ENCODE measurements at places on chromosomes 2 and 18.

DNA sequence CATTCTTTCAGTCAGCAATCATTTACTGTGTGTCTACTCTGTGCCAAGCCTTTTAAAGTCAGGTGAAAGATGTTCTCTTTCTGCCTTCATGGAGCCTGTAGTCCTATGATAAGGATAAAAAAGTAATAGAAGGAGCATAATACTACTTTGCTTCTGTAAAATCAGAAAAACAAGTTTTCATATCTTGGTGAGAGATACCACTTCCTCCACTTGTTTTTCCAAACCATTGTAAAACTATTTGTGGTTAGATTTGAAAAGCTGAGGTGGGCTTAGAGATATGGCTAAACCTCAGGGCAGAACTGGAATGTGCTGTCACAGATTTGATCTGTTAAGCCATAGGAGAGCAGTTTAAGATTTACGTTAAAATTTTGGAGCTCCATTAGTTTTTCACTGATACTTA, 104.7 kb upstream of the FAM117B start:
- DNase-seq: no peak

- no peak for DNase-seq
Measured at GRCh38 chr18:25365242-25365641, 13.3 kb upstream of the ZNF521 start.

DNA sequence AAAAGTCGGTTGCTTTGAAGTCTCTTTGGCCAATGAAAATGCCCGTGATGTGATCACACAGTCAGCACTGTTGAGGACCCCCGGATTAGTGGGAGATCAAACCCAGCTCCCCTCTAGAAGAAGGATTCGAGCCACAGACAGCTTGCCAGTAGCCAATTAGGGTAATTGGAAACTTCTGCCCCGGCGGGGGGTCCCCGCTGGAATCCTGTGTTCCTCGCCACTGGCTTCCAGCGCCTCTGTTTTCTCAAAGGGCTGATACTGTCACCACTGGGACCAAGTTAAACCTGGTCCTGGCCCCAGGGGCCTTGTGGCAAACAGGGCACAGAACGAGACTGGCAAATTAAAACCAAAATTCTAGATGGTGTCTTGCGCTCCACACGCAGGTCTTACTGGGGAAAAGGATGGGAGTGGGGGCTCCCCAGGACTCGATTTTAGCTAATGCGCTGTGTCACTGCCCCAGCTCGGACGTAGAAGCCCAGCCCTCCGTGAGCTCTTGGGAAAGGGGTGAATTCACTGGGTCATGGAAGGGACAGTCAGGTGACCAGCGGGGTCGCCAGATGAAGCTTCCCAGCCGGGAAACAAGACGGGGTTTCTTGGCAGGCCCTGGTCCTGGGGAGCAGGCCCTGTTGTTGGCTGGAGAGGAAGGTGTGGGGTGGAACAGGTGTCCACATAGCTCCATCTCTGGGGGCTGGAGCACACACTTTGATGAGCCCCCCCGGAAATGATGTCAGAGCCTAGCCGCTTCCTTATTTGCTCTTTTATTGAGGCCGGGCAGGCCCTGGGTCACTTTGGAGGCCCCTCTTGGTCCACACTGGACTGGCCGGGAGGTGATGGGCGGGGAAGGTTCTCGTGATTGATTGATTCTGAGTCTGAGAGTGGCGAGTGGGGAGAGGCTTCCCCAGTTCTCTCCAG, 90.2 kb downstream of the SMAD7 start:
- DNase-seq: no peak

DNA sequence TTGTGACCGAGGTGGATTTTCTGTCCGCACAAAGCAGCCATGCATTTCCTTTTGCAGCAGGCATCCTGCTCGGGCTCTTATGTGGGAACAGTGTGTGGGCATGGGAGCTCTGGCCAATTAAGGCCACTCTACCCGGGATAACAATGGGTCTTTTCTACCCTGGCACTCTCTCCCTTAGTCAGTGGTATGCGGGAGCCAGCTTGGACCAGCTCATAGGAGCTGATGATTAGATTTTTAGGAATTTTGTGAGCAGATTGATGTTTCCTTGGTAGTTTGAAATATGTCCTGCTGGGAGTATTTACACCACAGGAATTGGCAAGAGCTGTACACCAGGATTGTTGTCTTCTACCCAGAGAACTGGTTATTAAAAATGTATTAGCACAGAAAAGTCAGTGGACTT, 89.3 kb downstream of the SPP2 start:
- no peak for DNase-seq

- DNase-seq: no peak
Measured at GRCh38 chr18:45760462-45761036, 36.6 kb downstream of the SLC14A1 start.

DNA sequence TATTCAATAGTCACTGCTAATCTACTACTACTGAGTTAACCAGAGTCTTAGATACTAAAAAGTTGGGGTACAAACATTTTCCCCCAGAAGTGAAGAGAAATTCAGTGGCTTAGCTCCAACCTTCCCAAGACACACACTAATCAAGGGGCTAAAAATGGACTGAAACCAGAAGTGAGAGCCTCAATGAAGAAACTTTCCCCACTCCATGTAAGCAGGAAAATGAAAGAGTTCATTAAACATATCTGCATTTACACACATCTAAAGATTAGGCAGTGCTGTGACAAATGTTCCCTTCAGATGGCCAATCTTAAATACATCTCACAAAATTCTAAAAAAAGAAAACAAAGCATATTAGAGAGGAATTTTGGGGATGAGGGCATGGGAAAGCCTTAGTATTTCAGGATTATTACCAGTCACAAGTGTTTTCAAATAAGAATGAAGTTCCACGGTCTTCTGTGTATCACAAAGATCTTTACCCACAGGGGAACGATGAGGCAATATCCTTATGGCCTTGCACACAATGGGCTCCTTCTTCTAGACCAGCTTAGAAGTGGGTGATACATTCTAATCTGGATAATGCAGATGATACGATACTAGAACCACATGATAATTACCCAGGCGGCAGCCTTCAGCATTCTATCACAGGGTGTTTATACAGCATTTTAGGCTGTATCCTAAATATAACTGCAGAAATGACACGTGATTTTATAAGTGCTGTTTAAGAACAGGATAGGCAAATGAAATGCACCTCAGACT, 17.1 kb downstream of the ANKRD44 start:
- DNase-seq: no peak

DNA sequence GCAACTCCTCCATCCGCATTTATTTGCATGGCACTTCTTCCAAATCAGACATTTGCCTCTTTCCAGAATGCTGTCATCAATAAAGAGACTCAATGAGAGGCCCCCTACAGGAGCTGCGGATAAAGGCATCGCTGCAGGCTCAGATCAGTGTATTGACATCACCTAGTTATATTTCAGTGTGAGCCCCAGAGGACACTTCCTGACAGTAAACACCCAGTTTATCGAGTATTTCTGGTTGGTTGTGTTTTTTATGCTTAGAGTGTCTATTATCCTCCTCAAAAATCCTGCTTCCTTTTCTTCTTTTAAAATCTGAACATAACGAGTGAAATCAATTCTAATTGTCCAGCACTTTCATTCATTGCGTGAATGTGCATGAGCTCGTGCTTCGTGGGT, 38.8 kb downstream of the NRP2 start:
- no peak for DNase-seq

DNA sequence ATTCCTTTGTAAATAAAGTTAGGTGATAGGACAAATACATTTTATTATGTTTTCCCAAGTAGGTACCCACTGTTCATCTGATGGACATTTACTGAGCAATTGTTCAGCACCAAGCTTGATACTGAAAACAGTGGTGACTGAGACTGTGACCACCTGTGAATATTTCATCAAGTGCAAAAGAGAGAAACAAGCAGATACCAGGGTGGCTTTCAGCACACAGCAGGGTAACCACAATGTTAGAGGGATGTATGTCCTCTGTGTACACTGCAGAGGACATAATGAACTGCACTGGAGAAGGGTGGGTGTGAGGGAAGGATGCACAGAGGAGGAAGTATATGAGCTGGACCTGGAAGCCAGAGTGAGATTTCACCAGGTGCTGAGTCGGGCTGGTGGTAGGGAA, 411.8 kb downstream of the RAD51AP2 start:
- no peak for DNase-seq

DNA sequence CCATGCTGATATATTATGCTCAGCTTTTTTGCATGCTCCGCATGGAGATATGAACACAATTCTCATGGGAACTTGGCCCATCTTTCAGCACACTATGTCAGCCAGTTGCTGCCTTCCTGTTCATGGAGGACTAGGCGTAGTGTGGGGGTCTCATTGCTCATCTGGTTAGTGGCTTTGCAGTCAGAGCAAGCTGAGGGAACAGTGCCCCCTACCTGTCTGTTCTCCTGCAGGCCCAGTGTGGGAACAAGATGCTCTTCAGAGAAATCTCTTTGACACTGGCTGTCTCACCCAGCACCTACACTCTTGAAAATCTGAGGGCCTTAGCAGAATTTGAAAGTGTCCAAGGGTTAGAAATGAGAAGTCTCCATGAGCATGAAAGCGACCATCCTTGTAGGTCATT, 47.1 kb downstream of the SPTBN1 start:
- peak; percentile 3 for DNase-seq

DNA sequence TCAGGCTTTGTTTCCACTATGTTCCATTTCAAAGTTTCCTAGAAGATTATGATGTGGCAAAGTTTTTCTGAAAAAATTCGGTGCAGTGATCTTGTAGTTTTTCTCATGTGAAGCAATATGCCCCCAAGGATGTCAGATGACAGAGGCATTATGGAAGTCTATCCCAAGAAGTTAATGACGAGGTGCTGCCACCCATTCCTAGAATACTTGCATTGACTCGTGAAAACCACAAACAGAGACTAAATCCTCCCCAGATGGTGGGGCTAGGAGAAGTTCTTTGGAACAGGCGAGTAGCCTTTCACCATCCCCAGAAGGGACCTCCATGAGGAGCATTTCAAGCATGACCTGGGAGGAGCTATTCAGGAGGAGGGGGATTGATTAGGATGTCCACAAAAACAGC, 40.2 kb upstream of the COPS8 start:
- no peak for DNase-seq

- peak; percentile 48 for DNase-seq
Measured at GRCh38 chr2:102005989-102006885, 14.5 kb downstream of the IL1R2 start.

- no peak for DNase-seq
Measured at GRCh38 chr2:210169516-210170195, 1.6 kb downstream of the KANSL1L start.

DNA sequence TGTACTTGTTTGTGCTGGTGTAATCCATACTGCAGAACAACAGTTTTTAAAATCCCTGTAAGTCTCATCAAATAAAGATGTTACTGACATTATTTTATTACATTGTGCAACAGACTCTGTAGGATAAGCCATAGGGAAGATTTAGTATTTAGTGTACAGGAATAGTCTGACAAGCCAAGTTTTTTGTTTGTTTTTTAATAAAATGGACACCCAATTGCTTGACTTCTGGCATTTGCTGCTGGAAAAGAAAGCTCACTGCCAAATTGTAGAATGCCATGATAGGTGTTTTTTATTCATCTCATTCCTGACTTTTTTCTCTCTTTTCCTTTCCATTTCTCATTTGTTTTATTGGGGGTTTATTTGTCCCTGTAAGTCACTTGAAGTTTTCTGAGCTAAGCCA, 38.1 kb downstream of the SMARCAL1 start:
- DNase-seq: no peak

DNA sequence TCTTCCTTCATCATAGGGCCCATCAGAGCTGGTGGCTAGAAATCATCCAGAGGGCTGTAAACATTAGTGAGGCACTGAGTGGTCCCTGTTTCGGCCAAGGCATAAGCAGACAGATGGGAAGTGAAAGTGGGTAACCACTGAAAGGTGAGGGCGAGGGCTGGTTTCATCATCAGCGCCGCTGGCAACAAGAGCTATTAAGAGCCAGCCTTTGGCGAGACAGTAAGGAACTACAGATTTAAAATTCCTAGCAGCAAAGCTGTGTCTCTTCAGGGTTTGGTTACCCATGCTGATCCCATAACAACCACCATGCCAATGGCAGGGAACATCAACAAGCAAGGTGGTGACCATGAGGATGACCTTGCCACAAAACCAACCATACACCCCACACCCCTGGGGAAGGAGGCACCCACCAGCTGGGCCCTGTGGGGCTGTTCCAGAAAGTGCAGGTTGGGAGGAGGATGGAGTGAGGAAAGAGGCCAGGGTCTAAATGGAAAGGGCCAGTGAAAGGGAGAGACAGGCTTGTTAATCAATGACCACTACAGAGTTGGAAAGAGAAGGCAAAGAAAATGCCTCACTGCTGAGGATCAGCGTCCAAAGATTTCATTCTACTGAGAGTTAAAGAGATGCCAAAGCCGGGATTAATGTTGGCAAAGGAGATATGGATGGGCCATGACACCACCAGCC, 9.0 kb upstream of the SLC20A1 start:
- DNase-seq: no peak

DNA sequence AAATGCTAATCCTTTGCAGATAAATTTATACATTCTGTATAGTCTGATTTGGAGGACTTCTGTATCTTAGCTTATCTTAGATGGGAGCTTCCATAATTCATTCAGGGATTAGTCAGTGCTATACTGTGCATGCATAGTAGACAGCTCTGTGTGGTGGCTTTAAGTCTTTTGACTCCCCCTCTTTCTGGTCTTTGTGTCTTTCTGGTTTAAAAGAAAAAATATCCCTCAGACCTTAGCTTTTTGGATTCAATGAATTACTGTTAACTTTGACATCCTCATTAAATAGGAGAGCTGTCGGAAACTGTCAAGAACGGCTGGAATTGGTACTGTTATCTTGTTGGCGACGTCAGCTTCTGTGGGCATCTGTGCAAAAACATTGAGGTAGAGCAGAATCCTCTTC, 130.4 kb downstream of the SPTBN1 start:
- no peak for DNase-seq

DNA sequence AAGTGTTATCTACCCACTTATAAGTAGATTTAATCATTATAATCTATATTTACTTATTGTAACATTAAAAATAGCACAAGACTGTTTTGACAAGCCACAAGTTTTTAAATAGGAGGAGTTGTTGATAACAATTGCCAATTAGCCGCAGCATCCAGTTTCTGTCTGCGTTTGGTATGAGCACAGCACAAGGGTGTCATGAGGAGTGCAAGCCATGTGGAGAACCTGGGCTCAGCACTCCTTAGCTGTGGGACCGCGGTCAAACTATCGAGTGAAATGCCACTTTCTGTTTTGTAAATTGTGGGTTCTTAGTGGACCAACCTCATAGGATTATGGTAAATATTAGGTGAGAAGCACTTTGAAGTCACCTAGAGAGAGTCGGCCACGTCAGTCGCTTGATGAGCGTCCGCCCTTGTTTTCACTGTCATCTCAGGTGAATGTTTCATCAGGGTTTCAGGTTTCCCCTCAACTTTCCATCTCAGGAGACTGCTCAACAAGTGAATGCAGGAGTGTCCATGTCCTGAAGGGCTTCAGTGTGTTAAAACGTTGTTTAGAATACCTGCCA, 294.5 kb downstream of the ZNF407 start:
- no peak for DNase-seq

DNA sequence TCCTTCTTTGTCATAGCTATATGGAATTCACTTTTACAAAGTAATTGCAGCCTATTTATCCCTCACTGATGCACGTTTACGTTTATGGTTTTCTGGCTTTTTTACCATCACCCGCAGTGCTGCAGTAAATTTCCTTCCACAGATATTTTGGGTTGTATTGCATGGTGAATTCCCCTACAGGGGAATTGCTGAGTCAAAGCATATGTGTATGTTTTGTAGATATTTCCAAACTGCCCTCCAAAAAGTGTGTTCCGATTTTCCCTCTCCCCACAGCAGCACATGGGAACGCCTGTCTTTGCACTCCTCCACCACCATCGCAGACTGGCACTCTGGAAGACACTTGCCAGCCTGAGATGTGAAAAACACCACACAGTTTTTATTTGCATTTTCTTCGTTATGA, 80.6 kb upstream of the UXS1 start:
- DNase-seq: no peak
